Vagina (tissue), 2 donors: ENCODE measurements at places on chromosomes 13 and 19.

GRCh38 chr13:33514362-33514761 is 228.8 kb upstream of the STARD13 start:
- no peak for DNase-seq

- no peak for DNase-seq
Measured at GRCh38 chr19:19399733-19400433, 5.6 kb upstream of the GATAD2A start.

DNA sequence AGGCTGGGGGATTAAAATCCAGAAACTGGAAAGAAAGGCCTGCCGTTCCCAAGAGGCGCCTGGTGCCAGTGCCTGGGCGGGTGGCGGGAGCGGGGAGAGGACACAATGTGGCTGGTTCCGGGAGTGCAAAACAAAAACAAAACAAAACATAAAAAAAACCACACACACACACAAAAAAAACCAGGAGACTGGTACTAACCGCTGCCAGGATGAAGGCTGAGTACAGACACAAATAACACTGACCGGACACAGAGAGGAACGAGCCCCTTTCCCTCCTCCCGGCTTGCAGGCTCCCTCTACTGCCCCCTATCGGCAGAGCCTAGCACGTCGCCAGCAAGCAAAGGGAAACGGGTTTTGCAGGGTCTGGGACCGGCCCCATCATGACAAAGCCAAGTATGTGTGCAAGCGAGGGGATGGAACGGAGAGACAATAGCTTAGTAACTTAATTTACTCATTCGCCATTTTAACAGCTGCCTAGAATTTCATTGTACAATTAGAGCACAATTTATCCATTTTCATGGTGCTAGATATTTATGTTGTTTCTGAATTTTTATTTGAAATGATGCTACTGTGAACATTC is 17.9 kb upstream of the ZDHHC20 start:
- no peak for DNase-seq

- no peak for DNase-seq
Measured at GRCh38 chr19:29318581-29318980, 105.6 kb upstream of the UQCRFS1 start.

GRCh38 chr19:917323-918151 is at the start of gene KISS1R:
TSS of gene KISS1R (plus strand) at chr19:917333. CDS start at chr19:917503, 170 bp downstream.
- no peak for DNase-seq

DNA sequence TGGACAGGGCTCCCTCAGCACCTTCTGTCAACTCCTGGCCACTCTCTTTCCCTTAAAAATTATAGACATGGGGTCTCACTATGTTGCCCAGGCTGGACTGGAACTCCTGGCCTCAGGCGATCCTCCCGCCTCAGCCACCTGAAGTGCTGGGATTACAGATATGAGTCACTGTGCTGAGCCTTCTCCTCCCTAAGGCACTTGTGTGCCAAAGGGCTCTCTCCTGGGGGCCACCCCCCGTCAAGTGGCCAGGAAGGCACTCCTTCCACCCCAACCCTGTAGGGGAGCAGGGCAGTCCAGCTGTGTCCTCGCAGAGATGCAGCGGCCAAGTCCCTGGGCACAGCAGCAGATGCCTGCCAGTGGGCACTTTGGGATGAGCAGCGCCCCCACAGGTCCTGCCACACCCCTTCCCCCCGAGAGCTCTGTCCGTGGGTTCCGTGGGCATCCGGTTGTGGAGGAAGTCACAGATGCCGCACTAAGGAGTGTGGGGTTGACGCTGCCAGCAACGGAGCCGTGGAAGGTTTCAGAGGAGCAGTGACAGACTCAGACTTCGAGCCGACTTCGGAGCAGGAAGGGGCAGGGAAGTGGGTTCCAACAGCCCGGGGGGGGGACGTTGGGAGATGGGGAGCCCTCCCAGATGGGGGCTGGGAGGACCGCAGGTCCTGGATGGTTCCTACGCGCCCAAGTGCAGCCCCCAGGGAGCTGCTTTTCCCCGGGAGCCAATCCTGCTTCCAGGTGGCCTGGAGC is 3.3 kb upstream of the UQCR11 start:
- DNase-seq: no peak

- no peak for DNase-seq
Measured at GRCh38 chr13:22298530-22298929, 627.7 kb downstream of the FGF9 start.

GRCh38 chr13:20684546-20684945 is 19.0 kb upstream of the IL17D start:
- no peak for DNase-seq

DNA sequence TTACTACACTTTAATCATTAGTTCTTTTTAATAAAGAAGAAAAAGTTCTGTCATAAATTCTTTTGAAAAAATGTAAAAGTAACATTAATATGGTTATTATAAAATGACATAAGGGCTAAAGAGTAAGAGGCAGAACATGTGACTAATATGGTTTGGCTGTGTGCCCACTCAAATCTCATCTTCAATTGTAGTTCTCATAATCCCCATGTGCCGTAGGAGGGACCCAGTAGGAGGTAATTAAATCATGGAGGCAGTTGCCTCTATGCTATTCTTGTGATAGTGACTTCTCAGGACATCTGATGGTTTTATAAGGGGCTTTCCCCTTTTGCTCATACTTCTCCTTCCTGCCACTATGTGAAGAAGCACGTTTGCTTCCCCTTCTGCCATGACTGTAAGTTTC is 104.5 kb downstream of the UGGT2 start:
- no peak for DNase-seq

DNA sequence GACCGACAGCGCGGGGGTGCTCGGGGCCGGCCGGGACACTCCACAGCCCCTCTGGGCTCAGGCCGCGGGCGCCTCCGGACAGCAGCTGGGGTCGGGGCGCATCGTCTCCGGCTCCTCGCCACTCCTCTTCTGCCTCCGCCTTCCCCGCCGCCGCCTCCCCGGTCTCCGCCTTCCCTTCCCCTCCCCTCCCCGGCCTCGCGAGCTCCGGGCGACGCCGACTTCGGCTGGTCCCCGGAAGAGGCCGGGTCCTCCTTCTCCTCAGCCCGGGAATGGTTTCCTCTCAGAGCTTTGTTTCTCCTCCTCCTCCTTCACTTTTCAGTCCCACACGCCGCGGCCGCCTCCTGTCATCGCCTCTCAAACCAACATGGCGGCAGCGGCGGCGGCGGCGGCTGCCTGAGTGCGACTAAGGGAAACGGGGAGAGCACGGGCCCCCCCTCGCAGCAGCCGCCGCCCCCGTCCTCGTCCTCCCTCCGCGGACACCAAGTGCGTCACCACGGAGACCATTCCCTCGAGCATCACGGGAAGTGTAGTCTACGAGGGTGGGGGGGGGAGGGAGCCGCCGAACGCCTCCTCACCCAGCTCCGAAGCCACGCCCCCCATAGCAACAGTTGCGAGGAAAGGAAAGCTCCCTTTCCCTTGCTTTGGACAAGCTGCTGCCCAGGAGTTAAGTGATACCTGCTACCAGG is at the start of gene UBL3:
Gene UBL3 (minus strand): TSS at position 405 of the 686 bp plus-strand sequence. CDS start 1,079 bp downstream, outside the sequence.
- no peak for DNase-seq

DNA sequence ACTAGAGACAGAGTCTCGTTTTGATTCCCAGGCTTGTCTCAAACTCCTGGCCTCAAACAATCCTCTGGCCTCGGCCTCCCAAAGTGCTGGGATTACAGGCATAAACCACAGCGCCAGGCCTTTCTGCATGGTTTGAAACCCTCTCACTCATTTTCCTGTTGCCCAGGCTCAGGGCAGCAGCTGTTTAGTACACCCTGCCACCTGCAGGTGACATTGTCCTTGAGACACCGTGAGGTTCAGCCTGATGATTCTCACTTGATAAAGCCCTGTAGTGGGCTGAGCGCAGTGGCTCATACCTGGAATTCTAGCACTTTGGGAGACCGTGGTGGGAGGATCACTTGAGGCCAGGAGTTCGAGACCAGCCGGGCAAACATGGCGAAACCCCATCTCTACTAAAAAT is 12.5 kb downstream of the IL12RB1 start:
- DNase-seq: no peak

DNA sequence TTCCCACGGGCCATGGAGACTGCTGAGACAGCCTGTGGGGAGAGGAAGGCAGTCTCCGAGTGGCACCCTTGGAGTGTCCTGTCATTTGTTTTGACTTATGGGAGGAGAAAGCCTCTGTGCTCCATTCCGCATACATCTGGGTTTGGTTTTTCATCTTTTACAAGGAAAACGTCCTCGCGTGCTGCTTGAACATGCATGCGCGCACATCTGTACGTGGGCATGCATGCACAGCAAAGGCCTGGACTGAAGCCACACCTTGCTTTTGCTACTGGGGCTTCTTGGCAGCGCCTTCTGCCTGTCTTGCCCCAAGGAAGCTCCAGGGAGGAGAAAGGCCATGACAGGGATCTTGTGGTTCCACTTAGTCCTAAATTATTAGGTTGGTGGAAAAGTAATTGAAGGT is 44.0 kb downstream of the SUGP2 start:
- DNase-seq: no peak

GRCh38 chr13:98829541-98829940 is 77.1 kb upstream of the SLC15A1 start:
- DNase-seq: no peak
